NCI-H187 (cell line): ENCODE measurements at places on chromosomes 4 and X.

DNA sequence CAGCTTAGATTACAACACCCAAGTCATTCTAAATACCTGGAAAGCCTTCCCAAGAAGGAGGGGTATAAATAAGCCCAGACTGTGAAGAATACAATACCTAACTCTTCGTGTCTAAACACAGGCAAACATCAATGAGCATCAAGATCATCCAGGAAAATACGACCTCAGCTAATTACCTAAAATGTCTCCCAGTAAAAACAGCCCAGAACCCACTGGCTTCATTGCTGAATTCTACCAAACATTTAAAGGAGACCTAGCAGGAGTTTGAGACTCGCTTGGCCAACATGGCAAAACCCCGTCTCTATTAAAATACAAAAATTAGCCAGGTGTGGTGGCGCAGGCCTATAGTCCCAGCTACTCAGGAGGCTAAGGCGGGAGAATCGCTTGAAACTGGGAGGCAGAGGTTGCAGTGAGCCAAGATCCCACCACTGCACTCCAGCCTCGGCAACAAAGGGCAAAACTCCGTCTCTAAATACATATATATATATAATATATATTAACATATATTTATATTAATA, 19.1 kb upstream of the HSFX4 start:
- peak; percentile 11 for DNase-seq

DNA sequence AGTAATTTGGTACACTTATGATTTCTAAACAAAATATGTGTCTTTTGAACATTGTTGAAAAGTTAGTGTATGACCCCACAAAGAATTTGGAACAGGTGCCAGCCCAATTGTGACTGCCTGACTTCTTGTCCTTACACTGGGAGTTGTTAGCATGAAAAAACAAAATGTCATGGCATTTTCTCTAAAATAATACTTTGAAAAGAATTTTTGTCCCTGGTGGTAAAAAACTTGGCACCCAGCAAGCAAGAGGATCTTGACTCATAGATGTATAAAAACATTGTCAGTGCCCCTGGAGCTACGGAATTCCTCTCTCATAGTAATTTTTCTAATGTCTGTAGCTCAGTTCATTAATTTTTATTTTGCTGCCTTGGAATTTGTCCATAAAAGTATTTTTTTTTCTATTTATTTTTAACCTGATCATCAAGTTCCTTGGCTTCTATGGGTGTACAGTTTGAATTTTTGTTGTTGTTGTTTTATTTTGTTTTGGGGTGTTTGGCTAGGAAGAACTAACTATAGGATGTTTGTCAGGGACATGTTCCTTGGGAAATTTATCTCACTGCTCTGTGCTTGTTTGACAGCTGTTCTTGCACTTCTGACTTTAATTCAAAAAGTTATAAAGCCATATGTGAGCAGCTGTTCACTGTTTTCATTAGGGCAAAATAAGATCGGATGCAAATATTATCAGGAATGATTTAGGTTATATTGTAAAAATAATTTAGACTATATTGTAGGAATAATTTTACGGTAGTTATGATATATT, 95.4 kb upstream of the NUDT6 start:
- DNase-seq: no peak

GRCh38 chr4:7390906-7391636, 43.7 kb downstream of the PSAPL1 start:
- no peak for DNase-seq

- DNase-seq: no peak
Measured at GRCh38 chr4:95267081-95267480, 281.7 kb downstream of the UNC5C start.

DNA sequence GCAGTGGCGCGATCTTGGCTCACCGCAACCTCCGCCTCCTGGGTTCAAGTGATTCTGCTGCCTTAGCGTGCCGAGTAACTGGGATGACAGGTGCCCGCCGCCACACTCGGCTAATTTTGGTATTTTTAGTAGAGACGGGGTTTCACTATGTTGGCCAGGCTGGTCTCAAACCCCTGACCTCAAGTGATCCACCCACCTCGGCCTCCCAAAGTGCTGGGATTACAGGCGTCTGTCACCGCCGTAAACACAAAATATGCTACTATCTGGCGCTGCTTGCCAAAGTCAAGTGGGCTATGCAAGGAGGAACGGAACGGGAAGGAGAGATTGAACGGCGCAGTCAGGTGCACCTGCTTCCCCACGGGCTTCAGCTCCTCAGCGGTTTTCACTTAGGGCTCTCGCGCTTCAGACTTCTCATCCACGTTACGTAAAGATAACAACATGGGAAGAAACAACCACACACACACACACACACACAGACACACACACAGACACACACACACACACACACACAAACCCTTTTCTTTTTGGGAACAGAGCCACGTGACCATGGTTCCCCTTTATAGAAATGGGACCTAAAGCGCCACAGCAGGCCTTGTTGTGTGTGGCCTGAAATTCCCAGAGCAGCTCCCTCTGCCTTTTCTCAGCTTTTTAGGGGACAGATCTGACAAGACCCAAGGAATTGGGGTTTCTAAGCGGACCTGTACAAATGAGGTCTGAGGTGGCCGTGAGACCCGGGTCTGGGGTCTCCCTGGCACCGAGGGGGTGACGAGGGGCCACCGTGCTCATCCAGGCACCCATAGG, 1.5 kb downstream of the P2RY8 start:
- DNase-seq: no peak

GRCh38 chrX:45850775-45851433, 650.2 kb upstream of the DIPK2B start:
- no peak for DNase-seq

DNA sequence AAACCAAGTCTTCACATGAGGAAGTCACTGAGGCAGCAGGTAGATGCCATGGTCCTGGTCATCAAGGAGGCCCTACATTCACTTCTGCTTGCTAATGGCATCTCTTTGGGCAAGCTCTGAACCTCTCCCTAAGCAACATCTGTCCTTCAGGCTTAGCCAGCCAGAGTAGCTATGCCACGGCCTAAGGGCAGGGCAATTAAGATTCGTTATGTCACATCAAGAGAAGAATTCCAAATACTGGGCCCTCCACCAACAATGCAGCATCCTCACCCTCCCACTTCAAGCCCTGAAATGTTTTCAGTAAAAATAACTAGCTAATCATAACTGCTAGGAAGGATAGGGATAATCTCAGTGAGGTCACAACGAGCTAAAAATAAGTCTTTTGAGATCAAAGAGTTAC, 120.7 kb upstream of the HCCS start:
- no peak for DNase-seq

DNA sequence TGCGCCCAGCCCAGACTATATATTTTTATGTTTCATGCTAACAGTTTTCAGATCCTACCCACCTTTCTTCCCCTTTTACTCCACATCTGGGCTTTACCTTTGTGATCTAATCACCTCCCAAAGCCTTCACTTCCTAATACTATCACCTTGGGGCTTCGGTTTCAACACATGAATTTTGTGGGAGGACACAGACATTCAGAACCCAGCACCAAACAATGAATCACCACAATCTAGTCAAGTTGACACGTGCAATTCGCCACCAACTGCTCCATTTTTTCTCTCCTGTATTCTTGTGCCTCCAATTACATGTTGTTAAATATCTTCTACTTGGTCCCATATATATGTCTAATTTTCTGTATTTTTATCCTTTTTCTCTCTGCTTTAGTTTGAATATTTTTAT, 41.8 kb upstream of the STX18 start:
- no peak for DNase-seq

DNA sequence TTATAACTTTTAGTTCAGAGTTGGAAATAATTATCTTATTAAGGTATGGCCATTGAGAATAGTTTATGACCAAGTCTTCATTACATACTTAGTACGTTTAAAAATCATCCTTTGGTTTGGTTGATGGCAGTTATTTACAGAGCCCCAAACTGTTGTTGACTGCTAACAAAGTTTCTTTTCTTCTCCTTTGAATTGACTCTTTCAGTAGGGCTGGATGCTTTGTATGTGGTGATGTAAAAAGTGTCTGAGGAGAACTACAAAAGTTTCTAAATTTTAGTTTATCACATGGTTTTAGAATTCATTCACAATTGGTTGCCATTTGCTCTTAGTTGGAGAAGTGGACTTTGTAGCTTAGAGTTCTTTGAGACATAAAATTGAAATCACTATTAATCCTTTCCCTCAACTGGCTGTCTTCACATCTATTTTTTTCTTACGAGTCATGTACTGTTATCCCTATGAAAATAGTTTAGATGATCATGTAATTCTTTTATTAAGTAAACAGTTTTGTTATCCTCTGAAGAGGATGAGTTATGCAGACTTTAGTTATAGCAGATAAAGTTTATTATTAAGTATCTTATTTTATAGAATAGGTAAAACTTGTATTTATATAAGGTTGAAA, 14.8 kb downstream of the PTPN13 start:
- DNase-seq: no peak

- DNase-seq: no peak
Measured at GRCh38 chr4:110058677-110059076, 139.7 kb downstream of the ELOVL6 start.

DNA sequence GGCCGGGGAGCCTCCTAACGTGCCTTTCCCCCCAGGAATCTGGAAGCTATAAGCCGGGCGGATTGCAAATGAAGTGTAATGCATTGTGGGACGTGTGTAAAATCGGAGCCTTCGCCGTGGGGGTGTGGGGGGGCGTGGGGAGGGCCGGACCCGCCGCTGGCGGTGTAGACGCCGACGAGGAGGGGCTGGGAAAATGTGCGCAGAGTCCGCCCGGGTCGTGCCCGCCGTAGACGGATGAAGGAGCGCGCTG, 1.3 kb downstream of the STOX2 start:
- no peak for DNase-seq

- peak; percentile 2 for DNase-seq
Measured at GRCh38 chrX:7996414-7996813, 69.2 kb upstream of the PNPLA4 start.

DNA sequence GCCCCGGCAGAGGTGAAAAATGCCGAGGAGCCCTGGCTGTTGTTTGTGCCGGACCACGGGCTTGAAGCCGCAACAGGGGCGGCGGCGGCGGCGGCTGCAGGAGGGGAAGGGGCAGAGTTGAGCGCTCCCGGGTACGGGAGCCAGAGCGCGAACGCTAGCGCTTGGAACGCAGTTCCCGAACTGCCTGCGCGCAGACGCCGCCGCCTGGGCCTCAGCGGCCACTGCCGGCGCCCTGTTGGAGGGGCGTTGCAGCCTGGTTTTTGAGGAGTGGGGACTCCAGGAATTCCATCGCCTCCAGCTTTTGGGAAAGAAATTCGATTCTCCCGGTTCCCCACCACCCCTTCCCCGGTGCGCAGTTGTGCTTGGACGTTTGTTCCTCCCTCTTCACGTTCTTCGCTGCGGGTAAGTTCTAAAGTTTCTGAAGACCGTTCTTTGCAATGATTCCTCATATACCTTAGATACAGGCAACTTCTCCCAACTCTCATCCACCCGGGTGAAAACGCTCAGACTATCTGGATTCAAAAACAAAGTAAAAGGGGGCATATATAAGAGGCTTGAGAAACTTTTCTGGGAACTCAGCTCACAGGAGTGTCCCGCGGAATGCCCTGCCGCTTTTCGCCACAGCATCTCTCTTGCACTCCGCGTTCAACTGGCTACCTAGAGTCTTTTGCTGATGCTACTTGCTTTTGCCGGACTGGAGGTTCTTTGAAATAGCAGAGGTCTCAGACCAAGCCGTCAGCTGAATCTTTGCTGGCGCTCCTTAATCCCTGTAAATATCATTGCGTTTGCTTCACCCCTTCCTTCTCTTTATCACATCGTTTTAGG, 1.0 kb downstream of the FAT4 start:
- no peak for DNase-seq

- no peak for DNase-seq
Measured at GRCh38 chrX:115112411-115112810, 76.8 kb upstream of the RBMXL3 start.

DNA sequence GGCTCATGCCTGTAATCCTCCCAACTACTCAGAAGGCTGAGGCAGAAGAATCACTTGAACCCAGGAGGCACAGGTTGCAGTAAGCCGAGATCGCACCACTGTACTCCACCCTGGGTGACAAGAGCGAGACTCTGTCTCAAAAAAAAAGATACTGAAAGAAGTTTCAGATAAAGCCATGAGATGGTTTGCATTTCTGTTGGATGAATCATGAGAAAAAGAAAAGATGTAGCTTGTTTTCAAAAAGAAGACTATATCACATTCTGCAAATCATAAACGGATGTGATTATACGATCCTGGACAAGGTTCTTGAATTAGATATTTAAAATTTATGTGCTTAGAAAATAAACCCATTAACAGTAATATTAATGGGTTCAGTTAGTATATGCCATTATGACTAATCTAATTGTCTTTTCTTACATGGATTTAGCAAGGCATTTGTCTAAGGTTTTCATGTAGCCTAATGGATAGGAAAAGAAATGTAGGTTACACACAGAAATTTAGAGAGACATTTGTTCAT, 345.9 kb downstream of the SLC7A11 start:
- no peak for DNase-seq

- DNase-seq: no peak
Measured at GRCh38 chrX:150036181-150036580, 97.9 kb upstream of the EOLA2 start.

GRCh38 chr4:140374130-140374477, 658 bp downstream of the SCOC start:
- no peak for DNase-seq

GRCh38 chrX:38368774-38369173, 16.4 kb downstream of the OTC start:
- DNase-seq: no peak

GRCh38 chr4:7857238-7857701, 82.4 kb downstream of the AFAP1 start:
- DNase-seq: no peak

DNA sequence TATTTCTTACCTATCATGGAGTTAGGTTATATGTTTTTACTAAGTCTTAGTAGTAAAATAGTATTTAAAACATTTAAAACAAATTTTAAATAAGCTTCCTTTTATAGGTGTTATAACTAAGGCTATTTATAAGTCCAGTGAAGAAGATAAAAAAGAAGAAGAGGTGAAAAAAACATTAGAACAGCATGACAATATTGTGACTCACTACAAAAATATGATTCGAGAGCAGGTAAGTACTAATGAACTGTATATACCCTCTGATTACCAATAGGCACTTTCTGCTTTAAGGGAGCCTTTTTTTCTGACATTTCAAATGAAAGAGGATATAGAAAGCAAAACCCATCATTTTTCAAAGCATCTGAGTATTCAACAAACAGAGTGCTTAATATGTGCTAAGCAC, 76.6 kb downstream of the USO1 start:
- DNase-seq: no peak

- DNase-seq: no peak
Measured at GRCh38 chrX:148610328-148610698, 109.9 kb downstream of the AFF2 start.

GRCh38 chrX:16310326-16310725, 143.0 kb downstream of the MAGEB17 start:
- no peak for DNase-seq

DNA sequence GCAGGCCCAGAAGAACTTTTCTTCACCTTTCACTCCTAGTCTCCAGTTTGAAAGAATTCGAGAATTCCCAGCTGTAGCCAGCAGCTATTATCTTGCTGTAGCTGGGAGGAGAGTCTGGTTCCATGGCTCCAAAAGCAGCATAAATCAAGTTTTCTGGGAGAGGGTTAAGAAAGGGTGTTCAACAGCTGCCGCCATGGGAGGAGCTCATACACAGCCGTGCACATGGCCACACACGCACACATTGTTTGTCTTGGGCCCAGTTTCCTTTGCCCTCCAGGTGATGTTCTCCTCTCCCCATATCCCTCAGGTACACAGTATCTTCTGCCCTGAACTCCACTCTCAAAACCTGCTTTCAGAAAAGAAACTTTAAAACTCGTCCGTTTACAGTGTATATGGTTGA, 4.1 kb upstream of the GPC3 start:
- DNase-seq: no peak

GRCh38 chr4:159979953-159980352, 877.1 kb downstream of the RAPGEF2 start:
- DNase-seq: no peak
